ENCODE measurements at places on chromosomes 1 and 21.

- DNase-seq: no peak
Measured at GRCh38 chr1:71548398-71548890, 467.6 kb upstream of the ZRANB2 start.

DNA sequence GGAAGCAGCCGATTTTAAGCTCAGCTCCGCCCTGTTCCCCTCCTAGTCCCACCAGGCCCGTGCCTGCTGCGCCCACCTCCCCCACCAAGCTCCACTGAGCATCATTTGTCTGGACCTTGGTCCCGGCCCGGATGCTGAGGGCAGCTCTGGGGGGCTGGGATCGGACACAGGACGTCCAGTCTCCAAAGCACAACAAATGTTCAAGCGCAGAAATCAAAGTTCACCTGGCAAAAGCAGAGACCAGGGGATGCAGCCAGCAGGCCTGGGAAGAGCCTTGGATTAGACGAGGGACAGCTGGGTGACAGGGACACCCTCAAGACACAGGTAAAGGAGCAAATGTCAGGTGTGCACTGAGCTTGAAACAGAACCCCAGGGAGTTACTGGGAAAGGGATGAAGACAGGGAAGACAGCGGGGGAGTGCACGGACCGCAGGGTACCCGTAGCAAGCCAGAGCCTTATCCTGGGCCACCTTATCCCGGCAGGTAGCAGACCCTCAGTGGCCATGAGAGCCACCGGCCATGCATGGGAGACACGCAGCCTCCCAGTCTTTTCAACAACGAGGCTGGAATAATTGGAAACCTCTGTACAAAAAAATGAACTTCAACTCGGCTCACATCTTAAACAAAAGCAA is 22.2 kb upstream of the TMEM52 start:
- DNase-seq: no peak

DNA sequence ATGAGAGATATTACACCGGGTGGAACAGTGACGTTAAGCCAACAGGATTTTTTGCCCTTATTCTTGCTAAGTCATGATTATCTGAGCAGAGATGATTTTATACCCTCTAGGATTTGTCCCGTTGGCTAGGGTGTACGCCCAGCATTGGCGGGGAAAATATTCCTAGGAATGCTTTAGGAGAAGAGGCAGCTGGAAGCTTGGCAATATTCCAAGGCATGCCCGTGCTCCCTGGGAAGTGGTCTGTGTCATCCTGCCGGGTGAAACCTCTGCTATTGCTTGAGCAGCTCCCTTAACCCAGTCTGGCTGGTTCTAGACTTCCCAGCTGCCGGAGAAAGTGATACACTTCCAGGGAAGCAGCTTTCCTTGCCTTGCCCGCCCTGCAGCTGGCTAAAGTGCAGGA is 16.2 kb downstream of the CHRNB2 start:
- DNase-seq: no peak

DNA sequence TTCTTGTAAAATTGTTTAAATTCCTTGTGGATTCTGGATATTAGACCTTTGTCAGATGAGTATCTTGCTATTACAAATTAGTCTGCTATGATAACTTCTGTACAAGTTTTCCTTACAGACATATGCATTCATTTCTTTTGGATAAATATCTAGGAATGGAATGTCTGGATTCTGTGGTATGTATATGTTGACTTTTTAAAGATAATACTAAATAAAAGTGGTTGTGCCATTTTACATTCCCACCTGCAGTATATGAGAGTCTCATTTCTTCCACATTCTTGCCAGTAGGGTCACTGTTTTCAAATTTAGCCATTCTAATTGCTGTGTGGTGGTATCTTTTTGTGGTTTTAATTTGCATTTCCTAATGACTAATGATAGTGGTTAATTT is 53.9 kb downstream of the SYDE2 start:
- DNase-seq: no peak

GRCh38 chr1:62599044-62599443 is 1.7 kb downstream of the ANGPTL3 start:
- no peak for DNase-seq

GRCh38 chr21:25925064-25925800 is 190.5 kb downstream of the GABPA start:
- no peak for DNase-seq

DNA sequence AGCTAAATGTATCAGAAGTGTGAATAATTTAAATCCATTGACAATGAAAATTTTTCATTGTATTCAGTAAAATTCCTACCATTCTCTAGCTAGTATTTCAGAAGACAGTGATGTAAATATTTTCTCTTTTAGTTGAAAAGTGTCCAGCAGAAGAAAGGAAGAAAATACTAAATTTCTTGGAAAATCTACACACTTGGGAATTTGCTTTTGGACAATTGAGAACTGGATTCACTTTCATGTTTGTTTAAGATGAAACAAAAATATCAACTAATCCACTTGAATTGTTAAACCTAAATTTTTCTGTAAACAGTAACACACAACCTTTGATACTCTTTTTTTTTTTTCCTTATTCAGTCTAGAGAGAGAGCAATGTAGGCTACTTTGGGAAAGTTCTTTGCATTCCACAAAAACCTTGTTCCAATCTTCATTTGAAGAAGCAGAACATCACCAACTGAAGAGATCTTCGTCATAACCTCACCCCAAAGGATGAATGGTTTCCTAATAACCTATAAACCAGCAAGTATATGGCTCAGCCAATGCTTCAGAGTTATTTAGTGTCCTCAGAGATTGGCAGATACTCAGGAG is 155.1 kb upstream of the GORAB start:
- no peak for DNase-seq

DNA sequence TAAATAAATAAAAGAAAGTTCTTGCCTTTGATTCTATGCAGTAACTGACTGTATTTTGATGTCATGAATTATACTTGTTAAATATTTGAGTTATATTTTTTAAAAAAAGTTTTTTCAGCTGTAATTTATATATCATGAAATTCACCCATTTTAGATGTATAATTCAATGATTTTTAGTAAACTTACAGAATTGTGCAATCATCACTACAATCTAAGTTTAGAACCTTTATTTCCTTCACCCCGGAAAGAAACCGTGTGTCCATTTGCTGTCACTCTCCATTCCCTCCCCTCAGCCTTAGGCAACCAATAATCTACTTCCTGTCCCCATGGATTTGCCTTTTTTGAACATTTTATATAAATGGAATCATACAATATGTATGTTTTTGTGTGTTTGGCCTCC is 32.5 kb upstream of the DISC1 start:
- DNase-seq: no peak

DNA sequence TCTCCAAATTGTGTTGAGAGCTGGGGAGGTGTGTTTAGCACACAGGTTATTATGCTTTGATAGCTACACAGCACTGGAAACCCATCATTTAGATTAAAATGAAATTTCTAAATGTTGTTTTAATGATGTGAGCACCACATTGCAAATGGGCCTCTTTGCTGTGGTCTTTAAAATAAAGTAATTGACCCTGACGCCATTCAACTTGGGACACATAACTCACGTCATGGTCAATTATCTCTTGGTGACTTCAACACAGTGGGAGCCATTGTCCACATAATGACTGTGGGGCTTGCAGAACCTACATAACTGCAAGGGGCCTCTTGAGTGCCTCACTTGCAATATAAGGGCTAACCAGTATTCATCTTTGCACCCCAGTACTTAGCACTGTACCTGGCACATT is 280.4 kb downstream of the HLX start:
- no peak for DNase-seq

DNA sequence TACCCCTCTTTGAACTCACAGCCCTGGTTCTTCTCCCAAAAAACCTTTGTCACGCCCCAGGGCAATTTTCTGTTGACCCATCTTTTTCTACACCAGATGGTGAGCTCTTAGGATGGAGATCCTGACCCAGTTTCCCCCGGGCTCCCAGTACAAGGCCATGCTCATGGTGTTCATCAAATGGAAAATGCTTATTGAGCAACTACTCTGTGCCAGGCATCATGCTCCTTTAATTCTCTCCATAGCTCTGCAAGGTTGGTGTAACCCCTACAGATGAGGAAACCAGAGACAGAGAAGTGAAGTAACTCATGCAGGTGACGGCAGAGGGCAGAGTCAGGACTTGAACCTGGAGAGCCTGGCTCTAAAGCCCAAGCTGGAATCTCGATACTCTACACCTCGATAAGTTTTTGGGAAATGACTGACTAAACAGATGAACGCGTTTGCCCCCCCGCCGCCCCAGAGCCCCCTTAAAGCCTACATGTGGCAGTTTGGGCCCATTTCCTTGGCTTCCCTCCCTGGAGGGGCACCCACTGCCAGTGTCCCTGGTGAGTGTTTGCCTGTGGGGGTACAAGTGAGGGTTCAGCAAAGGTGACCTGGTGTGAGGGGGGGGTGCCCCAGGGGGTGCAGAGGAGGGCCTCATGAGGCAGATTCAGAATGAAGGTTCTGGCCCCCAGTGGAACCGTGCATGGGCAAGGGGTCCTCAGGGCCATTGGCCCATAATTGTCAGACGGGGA is 30.2 kb upstream of the RUNX3 start:
- no peak for DNase-seq

DNA sequence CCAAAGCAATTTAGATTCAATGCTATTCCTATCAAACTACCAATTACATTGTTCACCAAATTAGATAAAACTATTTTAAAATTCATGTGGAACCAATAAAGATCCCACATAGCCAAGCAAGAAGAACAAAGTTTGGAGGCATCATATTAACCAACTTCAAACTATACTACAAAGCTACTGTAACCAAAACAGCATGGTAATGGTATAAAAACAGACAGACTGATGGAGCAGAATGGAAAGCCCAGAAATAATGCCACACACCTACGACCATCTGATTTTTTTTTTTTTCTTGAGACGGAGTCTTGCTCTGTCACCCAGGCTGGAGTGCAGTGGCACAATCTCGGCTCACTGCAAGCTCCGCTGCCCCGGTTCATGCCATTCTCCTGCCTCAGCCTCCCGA is 7.1 kb downstream of the ZNF124 start:
- DNase-seq: no peak

DNA sequence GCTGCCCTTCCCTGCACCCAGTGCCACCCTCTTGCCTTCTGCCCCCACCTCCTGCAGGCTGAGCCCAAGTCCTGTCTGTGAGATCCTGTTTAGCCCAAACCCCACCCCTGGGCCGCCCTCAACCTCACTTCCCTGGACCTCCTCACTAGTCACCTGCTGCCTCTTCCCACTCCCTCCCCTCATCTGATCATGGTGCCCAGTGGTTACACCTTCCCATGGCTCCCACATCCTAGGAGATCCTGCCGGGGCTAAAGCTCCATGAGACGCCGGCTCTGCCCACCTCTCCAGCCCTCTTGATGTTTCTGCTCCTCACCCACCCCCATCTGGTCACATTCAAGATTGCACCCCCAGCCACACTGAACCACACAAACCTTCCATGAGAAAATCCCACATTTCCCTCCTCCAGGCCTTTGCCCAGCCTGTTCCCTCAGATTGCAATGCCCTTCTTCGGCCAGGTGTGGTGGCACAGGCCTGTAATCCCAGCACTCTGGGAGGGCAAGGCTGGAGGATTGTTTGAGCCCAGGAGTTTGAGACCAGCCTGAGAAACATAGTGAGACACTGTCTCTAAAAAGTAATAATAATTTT is 17.0 kb downstream of the TTC39A start:
- no peak for DNase-seq

GRCh38 chr1:226644541-226645176 is 94.4 kb downstream of the ITPKB start:
- DNase-seq: no peak

- no peak for DNase-seq
Measured at GRCh38 chr1:19597496-19598309, 46.4 kb upstream of the NBL1 start.

Measured in activated CD8-positive, alpha-beta memory T cell treated with anti-CD3 and anti-CD28 coated beads, Interleukin-2, amount 50 U/mL, for 48 hours (primary cell).